ENCODE measurements at places on chromosomes 3 and 15.

GRCh38 chr3:149717391-149718056, 34.8 kb downstream of the COMMD2 start:
- no peak for DNase-seq

DNA sequence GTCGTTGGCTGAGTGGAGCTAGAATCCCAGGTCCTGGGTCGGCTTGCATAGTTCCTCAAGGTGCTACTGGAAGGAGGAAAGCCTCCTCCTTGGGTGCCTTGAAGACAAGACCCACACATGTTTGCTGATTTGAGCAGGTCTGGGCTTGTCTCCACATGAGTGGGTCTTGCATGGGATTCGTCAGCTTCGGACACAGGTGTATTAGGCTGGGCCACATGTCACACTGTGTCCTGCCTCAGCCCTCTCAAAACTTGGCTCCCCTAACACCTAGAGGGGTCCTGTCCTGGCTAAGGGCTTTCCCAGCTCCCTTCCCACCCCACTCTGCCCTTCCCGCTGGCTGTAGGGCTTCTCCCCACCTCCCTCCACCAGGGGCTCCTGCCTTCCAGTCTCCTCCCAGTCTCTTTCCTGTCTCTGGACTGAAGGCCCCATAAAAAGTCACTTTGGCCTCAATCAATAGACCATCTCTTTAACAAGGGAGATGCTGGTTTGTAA, 73.0 kb upstream of the ADPGK start:
- DNase-seq, result no peak

- no peak for DNase-seq
These were observed 15.1 kb upstream of the CCDC80 start for GRCh38 chr3:112656043-112656442.

DNA sequence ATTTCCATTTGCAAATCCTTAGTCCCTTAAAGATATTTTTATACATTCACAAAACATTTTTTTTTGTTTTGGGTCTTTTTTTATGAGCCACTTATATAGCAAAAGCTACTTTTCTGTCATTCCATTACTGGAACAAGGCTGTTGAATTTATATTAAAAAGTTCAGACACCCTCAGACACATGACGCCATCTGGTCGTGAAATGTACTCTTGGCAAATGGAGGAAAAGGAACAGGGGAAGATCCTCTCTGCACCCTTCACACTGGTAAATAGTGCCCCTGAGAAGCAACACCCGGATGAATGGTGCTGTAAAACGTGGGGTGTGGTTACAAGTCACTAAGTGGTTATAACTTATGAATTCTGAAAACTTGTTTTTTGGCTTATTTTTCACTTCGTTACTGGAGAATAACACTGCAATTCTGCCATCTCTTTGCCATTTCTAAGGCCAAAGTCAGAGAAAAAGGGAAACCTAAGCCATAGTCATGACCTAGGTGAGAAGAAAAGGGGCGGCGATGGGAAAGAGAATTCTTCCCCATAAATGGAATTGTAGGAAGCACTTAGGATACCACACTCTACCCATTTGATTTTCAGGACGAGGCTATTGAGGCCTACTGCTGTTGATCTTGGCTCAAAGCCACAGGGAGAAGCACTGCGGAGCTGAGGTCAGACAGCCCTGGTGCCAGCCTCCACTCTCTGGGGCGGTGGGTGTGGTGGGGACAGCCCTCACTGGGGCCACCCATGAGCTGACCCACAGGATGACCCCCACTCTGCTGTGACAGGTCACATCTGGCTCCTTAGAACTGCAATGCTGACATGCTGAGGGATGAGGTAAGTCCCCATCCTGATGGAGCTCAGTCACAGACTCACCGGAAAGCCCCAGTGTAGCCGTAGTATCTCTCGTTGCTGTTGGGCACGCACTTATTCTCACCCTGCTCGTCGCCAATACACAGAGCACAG, 21.9 kb downstream of the LTF start:
- no peak for DNase-seq

DNA sequence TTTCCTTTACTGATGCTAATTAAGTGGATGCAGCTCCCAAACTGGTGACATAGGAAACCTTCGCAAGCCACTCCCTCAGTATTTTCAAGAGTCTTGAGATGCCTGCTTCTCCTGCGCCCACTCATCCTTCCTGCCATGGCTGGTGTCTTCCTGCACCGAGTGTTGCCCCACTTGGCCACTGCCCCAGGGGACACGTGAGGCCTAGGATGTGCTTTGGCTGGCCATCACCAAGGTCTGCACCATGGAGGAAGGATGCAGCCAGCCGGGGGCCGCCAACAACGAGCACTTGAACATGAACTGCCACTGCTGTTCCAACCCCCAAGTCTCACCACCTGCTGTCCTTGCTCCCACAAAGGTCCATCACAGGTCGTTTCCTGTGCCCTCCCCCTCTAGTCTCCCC, 34.1 kb downstream of the EPHB3 start:
- DNase-seq, result no peak

- DNase-seq, result no peak
These were observed 84.6 kb downstream of the CD47 start for GRCh38 chr3:108006077-108006771.
